OCI-M1 (cell line): ENCODE measurements at places on chromosomes 6 and 20.

- DNase-seq: peak; percentile 69
Observed at GRCh38 chr20:64101731-64102621, 5.4 kb downstream of the NPBWR2 start.

- DNase-seq: no peak
Observed at GRCh38 chr6:129473546-129473945, 236.4 kb downstream of the ARHGAP18 start.

- no peak for DNase-seq
Observed at GRCh38 chr6:28886079-28886439, 37.7 kb downstream of the TRIM27 start.

DNA sequence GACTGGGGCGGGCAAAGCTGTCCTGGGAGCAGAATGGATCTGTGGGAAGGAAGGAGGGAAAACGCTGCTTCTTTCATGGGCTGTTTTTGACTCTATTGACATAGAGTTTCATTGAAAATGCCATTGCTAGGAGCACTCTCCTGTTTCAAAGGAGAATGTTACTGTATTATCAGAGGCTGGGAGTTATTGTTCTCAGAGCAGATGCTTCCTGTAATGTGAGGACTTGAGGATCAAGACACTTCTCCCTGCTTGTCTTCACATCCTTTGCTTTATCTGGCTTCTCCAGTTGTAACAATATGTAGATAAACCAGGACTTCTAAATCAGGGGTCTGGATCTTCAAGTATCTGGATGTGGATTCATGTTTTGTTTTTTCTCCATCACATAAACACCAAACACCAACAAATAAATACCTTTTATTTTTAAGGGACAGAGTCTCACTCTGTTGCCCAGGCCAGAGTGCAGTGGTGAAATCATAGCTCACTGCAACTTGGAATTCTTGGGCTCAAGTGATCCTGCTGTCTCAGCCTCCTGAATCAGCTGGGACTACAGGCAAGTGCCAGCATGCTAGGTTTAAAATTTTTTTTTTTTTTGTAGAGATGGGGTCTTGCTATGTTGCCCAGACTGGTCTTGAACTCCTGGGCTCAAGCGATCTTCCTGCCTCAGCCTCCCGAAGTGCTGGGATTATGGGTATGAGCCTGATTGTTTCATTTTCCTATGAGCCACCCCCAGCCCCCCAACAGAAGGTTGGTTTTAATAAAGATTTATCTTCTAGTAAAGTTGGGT is 3.9 kb downstream of the CD109 start:
- DNase-seq: no peak

DNA sequence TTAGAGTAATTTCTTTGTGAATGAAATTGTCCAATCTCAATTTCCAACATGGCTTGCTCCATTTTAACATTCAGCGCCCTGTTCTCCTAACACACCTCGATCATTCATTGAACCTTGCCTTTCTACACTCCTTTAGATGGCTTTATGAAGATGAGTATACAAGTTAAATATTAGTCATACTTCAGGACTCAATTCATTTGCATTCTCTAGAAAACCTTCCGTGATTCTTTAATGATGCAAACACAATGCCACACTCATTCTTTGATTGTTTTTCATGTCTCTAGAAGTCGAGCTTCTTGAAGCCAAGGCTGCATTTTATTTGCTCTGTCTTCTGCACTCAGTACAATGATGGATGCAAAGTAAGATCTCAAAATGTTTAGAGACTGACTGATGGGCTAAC is 641.2 kb downstream of the DOK5 start:
- DNase-seq: no peak

GRCh38 chr6:30836431-30836866 is 47.9 kb upstream of the DDR1 start:
- DNase-seq: no peak

- DNase-seq: no peak
Observed at GRCh38 chr20:1322511-1323245, 6.3 kb downstream of the SDCBP2 start.

GRCh38 chr20:24305371-24305770 is 164.1 kb upstream of the SYNDIG1 start:
- no peak for DNase-seq

- DNase-seq: peak; percentile 53
Observed at GRCh38 chr20:5531318-5532081, 214.7 kb upstream of the PROKR2 start.

- DNase-seq: peak; percentile 64
Observed at GRCh38 chr6:142331075-142331551, 29.3 kb downstream of the ADGRG6 start.

DNA sequence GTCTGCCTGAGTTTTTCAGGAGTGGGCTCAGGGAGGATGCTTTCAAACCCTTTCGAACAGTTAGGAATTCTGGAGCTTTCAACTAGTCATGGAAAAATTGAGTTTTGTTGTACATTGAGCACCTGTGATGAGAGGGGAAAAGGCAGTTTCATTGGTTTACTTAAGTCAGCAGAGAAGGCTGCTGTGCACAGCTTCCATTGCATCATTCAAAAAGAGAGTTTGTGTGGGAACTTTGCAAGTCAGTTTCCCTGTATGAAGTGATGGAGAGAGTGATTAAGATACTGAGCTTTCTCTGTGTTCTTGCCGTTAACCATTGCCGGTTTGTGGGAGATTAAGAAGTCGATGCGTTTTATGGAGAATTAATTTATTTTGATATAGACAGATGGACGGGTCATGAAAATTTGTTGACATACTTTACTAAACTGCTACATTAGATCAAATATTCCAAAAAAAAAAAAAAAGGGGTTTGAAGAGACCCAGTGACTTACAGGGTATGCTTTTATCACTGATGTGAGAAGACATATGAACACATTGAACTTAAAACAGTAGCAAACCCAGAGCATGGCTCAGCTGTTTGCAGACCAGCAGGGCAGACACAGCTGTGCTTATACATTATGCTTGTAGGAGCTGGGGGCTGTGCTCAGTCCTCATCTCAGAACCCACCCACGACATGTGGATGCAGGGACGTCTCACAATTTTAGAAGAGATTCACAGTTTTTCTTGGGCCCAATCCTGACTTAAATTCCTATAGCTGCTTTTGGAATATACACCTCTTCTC is 234.1 kb downstream of the SOX4 start:
- DNase-seq: no peak
